B cell (primary cell): ENCODE measurements at places on chromosomes 13 and 19.

GRCh38 chr19:39218230-39219007, 14.4 kb upstream of the SYCN start:
- no peak for DNase-seq

DNA sequence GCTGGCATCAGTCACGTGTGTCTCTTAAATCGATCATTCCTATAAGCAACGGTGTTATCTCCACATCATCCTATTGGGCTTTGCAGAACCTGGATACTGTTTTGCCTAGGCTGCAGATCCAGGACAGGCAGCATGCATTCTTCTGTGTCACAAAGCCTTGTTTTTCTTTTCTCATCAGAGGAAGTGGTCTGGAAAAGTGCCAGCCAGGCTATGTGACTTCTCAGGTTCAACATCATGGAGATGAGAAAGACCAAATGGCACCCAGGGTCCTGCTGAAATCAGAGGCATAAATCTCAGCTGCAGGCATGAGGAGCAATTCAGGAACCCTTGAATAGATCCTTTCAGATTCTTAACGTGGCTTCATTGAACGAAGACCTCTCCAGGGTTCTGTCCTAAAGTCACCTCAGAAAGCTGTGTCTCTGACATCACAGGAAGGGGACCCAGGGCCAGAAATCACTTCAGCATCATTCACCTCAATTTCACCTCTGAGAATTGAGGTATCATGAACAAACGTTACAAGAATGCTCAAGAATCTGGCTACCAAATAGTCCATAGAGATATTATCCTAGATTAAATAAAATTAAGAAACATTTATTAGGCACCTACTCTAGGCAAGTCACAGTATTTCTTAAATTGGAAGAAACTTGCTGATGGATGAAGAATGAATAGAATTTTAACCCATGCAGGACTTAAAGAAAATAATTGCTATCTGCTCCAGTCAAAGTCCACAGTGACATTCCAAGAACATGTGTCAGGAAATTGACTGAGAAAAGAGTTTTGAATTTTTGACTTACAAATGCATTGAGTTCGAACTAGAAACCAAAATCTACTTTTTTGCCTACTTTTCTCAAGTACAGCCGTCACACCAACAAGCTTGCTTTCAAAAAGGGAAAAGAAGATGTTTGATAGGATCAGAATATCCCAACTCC, 124.1 kb downstream of the COG6 start:
- no peak for DNase-seq

GRCh38 chr19:43489310-43489709, 15.2 kb downstream of the PHLDB3 start:
- DNase-seq: no peak

DNA sequence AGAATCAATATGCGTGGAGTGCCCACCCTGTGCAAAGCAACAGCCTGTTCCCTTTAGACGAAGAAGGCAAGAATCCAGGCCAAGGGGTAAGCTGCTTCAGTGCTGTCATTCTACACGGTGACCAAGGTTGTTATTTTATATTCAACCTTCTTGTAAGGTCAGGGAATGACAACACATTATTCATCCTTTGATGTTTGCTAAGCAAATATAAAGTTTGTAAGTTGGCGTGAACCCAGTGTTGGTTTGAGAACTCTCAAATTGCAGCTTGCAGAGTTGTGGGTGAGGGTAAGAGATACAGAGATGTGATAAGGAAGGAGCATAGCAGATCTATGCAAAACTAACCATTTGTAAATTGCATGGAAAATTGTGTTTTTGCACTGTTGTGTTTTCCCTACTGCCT, 436.7 kb downstream of the FGF9 start:
- no peak for DNase-seq

- DNase-seq: no peak
Observed at GRCh38 chr13:98260357-98261164, 83.5 kb upstream of the RNF113B start.

- DNase-seq: no peak
Observed at GRCh38 chr13:72208112-72208645, 341.2 kb upstream of the DACH1 start.
